SJCRH30 (cell line): ENCODE measurements at places on chromosomes 3 and 15.

DNA sequence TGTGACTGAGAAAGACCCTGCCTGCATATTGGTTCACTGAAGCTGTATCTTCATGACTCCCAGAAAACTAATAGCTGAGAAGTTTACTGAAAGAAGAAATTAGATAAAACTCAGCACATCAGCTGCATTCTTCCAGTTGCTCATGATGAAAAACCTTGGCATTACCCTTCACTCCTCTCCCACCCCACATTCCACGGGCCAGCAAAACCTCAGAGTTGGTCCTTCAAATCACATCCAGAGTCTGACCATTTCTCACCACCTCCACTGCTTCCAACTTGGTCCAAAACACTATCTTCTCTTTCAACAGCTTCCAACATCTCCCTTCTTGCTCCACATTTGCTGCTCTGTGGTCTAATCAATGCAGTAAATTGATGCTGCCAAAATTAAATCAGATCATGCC, 97.1 kb downstream of the CD47 start:
- no peak for DNase-seq

DNA sequence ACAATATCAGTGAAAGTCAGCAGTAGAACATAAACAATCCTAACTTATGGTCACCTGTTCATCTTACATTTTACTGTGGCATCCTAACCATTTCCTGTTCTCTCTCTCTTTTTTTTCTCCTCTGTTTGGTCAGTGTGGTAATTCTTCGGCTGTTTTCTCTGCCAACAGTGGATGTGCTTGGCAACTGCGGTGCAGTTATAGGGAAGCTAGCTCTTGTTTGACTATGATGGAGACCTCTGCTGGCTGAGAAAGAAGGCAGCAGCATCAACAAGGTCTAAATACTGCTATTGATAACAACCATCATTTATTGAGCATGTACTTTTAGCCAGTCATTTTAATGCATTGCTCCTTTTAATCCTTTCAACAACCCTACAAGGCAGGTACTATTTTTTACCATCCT, 723 bp upstream of the DRD3 start:
- DNase-seq: peak; percentile 12

- no peak for DNase-seq
These were observed 157.5 kb downstream of the PDZRN3 start for GRCh38 chr3:73467211-73467610.

DNA sequence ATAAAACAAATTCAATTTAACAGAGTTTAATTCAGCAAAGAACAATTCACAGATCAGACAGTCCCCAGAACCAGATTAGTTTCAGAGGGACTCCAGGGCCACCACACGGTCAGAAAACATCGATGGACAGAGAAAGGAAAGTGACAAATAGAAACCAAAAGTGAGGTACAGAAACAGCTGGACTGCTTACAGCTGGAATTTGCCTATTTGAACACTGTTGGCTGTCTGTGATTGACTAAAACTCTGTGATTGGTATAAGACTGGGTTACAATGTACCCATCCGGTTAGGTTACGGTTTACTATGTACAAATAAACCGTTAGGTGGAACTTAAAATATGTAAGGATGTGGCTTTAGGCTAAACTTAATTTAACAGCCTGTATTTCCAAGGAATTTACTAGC, 30.3 kb downstream of the MOBP start:
- DNase-seq: no peak

DNA sequence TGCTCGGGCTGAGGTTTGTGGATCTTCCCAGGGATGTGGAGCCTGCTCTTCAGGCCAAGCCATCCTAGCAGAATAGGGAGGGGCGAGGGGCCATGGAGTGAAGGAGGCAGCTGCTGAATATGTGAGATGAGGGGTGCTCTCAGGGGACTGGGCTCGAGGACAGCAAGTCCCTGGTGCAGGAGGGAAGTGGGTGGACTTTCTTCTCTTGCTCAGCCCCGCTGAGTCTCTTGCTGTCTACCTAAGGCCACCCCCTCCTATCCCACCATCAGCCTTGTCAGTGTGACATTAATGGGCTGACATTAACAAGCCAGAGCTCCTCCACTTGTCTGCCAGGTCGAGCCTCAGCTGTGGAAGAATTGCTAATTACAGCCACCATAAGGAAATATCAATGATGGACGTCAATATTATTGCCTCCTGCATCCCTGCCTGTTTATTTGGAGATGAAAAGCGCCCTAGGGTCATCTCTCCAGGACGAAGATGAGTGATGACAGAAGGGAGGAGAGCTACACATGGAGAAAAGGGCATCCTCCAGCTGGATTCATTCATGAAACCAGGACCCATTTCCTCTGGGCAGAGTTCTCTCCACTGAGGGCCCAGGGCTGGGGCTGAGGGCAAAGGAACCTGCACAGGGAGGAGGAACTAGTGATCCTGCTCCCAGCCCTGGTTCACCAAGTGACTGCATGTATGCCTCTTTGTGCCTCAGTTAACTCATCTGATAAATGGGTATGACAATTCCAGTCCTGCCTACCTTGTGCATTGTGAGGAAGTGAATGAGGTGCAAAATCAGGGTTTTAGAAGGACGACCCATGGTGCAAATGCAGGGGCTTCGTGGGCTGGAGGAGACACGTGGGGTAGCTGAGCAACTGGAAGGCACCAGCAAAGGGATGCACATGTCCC, 34.9 kb upstream of the LINGO1 start:
- peak; percentile 42 for DNase-seq

DNA sequence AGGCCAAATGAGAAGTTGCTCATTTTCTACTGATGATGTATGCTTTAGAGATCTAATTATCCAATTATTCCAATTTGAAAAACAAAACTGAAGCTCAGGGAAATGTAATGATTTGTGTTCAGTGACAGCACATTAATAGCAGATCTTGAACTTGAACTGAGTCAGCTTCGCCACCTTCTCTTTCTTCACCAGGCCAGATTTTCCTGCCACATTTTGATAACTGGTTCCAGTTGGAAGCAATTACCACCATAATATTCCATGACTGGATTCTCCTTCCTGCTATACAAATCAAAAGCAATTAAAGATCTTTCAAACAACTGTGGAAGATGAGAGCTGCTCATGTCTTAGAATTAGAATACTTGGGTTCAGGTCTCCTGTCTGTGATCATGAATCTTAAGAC, 334.1 kb downstream of the RBMS3 start:
- no peak for DNase-seq

DNA sequence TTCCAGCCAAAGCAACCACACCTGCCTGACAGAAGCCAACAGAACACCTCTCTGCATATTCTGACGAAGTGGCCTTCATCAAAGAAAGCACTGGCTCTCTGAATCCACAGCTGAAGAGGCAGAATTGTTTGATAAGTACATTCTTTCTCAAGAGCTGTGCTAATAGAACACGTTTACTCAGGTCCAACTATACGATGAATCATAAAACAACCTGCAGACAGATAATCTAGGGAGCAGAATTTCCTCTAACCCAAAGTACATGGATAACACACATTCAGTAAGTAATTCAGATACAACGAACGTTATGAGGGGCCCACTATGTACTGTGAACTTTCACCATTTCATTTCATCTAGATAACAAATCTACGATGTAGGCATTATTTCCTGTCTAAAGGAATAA, 25.4 kb downstream of the ALDH1A2 start:
- DNase-seq: no peak

- no peak for DNase-seq
These were observed 7.5 kb upstream of the CHMP2B start for GRCh38 chr3:87219611-87220010.

DNA sequence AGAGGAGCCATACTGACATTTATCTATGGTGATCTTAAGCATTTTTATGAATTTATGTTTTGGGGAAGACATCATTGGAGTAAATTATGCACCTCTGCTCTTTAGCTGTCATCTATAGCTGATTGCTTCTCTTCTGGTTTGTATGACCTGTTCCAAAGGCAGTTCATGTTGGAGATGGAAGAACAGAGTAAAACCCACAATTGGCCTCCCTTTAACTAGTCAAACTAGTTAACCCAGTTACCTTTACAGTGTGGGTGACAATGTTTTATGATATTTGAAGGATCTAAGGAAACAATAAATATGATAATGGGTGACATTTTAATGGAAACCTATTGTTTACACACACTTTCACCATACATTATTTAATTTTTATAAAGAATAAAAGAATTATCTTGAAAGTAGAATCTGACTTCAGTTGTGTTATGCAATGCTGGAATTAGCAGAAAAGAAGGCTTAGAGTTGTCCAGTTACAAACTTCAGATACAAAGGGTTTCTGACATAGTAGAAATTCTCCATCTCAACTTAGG, 263.5 kb downstream of the NFKBIZ start:
- no peak for DNase-seq

DNA sequence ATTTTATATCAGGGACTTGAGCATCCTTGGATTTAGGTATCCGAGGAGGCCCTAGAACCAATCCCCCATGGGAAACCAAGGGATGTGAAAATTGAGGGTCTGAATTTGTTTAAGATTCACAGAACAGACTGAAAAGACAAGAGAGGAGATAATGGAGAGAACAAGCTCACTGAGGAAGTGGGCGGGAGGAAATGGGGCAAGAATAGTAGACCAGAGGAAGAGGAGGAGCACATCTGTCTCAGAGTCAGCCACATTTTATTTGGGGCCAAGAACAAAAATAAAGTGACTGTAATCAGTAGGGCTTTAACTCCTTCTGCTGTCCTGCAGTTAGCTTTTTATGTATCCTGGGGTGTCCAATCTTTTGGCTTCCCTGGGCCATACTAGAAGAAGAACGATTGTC, 63.8 kb downstream of the BLM start:
- no peak for DNase-seq

- no peak for DNase-seq
These were observed 29.7 kb downstream of the CACNA2D2 start for GRCh38 chr3:50473768-50474167.

- DNase-seq: no peak
These were observed 435.0 kb downstream of the FOXP1 start for GRCh38 chr3:71148455-71149060.
